ENCODE measurements at places on chromosomes 16 and 17.
A peak's percentile ranks its signal among the peaks of the same experiment; 100 is the strongest.

DNA sequence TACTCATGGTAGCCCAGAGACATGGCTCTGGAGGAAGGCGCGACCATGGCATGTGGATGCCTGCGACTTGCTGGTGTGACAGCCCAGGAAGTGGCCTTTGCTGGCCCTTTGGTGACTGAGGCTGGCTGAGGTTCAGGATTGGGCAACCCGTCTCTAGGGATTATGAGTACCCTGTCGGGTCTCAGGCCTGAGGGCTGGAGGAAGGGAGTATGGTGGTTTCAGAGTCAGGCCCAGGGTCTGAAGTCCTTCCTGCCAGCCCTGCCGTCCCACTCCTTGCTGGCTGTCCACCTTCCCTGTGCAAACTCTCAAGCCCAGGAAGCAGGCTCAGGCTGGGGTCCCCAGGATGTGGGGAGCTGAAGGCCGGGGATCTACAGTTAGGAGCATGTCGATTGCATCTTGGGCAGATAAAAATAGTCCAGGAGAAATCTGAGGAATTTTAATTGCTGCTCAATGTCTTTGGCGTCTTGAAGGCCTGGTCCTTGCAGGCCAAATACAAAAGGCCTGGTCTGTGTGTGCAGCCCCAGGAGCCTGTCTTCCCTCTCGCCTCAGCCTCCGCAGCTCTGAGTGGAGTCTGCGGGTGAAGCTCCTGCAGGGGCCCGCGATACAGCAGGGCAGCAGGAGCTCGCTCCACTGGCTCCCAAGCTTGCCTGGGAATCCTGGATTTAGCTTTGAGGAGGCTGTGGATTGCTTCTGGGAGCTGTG, 52.5 kb downstream of the NKD1 start:
- DNase-seq: no peak

DNA sequence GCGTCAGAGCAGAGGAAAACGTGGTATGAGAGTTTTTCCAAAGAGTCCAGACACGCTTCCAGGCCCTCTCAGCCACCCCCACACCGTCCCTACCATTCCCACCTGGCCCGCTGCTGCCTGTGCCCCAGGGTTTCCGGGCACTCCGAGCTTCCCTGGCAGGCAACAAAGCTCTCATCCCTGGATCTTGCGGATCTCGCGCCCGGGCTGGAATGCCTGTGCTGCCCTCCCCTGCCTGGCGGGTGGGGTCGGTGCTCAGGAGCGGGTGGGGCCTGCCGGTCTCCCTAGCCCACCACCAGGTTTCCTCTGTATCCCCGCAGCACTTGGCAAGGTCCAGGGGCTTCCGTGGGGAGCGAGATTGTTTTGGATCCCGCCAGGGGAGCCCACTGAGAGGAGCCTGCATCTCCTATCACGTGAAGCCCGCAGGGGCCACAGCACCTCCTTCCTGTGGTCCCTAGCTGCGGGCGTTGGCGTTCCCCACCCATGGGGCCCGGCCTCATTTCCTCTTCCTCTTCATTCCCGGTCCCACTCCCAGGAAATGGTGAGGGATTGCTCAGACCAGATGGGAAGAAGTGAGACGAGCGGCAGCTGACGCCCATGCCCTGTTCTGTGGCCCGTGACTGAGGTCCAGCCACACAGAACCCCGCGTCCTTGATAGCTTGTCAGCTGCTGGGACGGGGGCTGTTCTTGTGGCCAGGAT, 11.0 kb downstream of the TBC1D24 start:
- no peak for DNase-seq

DNA sequence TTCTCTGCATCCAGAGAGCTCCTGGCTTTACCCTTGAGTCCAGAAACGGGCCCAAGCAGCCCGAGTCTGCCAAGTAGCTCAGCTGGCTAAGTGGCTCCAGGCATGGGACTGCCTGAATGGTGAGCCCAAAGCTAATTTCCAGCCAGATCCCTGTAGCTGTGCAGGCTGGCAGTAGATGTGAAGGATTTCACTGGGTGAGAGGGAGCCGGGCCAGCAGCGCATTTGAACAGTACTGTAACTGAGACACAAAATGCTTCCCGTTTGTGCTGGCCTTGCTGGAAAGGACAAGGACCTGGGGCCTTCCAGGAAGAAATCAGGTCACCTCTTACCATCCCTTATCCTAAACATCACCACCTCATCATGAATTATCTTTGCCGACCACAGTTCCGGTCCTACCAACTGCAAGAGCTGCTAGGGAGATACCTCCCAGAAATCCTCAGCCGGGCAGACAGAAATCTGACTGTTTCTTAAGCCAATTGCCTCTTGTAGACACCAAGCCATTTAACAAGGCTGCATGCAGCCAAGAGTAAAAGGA, 3.7 kb downstream of the TIMP2 start:
- no peak for DNase-seq

DNA sequence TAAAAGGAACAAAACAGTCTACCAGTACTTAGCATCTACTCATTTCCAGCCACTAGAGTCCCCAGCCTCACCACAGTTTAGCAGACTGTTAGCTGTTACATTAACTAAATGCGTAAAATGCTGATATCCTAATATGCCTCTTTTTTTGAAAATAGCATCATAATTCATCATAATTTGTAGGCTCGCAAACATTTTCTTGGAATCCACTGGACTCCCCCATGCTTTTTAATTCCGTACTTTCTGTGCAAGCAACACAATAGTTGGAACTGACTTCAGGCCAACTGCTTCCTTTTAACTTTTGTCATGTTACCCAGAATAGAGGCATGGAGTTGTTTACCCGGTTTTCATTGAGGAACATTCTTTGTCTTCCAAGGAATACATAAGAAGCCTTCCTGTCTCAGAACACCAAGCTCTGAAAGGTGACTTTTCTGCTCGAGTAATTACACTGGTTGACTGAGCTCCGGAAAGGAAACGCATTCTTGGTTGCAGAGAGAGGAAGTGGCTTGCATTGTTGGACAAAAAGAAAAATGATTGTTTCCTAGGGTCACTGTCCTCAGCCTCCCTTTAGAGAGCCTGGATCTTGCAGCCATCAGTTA, 30.9 kb upstream of the SEC14L1 start:
- no peak for DNase-seq

DNA sequence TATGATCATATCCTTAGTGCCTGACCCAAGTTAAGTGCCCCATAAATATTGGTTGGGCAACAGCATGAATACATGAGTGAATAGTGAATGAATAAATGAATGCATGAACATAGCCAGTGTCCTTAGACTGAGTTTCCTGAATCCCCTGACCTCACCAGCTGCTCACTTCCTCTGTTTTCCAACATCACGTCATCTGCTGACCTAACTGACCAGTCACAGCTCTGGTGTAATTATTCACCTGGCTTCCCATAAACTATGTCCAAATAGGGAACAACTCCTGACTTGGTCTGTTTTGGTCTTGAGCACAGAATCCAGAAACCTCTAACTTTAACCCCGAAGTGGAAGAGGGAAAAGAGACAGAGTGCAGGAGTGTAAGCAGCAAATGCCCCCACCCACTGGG, 83.4 kb downstream of the ASIC2 start:
- no peak for DNase-seq

GRCh38 chr16:7161891-7162290, 170.8 kb upstream of the RBFOX1 start:
- DNase-seq: no peak

- no peak for DNase-seq
These were observed 3.3 kb upstream of the SLFN12L start for GRCh38 chr17:35540589-35541404.

- DNase-seq: peak; percentile 90
These were observed 49.8 kb upstream of the BAHCC1 start for GRCh38 chr17:81345228-81346089.

GRCh38 chr17:60901806-60902205, 224.2 kb downstream of the BCAS3 start:
- DNase-seq: no peak

DNA sequence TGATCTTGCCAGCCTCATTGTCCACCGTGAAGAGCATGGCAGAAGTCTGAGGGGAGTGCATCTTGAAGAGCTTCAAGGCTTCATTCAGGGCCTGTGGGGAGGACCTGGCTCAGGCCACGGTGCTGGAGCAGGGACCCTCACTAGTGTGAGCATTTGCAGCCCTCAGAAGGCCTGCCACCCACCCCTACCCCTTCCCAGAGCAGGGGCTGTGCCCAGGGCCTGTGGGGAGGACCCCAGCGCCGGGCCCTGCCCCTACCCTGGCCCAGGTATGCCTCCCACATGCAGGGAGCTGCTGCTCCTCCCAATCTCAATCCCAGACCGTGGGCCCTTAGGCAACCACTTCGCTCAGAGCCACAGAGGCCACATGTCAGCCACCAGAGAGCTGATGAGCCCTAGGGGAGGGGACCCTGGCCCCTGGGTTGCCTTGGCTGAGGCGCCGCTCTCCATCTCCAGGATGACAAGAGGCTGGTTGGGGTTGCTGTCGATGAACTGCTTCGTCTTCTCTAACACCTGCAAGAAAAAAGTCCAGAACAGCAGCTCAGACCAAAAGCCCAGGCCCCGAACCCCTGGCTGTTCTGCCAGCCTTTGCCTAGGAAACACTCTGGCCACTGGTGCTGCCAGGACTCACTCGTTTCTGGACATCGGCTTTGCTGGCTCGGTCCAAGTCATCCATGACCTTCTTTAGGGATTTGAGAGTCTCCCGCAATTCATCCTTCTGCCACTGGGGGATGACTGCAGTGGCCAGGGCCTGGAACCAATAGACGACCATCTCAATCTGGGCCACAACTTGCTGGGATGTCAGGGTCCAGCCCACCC, 1.8 kb upstream of the EXOSC6 start:
- no peak for DNase-seq

DNA sequence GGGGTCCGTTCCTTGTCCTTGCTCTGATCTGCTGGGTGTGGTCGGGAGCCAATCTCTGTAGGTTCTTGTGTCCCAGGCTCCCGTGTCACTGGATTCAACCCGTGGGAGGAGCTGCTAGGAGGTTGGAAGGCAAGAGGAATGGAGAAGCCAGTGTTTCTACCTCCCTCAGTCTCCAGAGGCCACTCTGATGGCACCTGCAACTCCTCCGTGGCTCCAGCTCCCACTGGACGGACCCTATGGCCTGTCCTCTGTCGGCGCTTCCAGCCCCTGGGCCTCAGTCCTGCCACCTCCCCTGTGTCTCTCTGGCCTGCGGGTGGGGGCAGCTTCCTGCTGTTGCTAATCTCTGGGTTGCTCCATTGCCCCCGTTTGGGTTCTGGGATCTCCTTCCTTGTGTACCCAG, 71.1 kb downstream of the CMIP start:
- DNase-seq: no peak

DNA sequence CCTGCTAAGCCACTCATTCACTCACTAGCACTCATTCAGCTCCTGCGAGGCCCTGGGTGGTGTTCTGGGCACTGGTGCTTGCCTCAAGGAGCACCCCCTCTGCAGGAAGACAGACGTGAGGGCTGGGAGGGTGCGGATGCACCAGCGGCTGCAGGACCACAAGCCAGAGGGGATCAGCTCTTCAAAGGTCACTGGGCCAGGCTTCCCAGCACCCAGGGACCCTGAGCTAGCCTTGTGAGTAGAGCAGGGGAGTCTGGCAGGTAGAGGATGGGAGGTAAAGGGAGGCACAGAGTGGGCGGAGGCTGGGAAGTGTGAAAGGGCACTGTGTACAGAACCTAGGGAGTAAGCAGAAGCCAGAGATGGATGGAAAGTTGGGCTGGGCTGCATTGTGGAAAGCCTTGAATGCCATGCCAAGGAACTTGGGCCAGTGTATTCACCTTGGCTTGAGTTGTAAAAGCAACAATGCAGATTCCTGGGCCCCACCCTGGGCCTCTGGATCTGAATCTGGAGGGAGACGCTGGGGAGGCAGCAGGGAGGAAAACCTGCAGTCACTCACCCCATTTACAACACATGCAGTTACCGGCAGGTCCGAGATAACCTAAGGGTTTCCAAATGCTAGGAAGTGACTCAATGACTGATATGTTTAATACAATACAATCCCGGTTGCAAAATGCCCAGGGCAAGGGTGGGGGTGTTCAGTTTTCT, 1.7 kb downstream of the IL4R start:
- no peak for DNase-seq

DNA sequence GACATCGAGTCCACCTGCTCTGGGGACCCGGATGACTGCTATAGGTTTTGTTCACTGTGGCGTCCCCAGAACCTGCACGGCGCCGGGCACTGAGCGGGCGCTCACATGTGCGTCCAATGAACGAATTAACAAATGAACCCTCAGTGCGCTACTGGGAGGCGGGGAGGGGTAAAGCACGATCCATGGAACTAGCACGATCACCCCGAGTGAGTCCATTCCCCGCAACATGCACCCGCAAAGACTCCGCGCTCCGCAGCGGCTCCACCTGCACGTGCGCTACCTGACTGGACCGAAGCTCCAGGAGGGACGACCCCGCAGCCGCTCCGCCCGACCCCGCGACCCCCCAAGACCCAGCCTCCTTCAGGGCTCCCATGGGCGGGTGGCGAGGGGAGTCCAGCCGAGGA, 491 bp downstream of the TRAP1 start:
- peak; percentile 71 for DNase-seq

- DNase-seq: no peak
These were observed 8.8 kb downstream of the GCGR start for GRCh38 chr17:81812571-81813370.

DNA sequence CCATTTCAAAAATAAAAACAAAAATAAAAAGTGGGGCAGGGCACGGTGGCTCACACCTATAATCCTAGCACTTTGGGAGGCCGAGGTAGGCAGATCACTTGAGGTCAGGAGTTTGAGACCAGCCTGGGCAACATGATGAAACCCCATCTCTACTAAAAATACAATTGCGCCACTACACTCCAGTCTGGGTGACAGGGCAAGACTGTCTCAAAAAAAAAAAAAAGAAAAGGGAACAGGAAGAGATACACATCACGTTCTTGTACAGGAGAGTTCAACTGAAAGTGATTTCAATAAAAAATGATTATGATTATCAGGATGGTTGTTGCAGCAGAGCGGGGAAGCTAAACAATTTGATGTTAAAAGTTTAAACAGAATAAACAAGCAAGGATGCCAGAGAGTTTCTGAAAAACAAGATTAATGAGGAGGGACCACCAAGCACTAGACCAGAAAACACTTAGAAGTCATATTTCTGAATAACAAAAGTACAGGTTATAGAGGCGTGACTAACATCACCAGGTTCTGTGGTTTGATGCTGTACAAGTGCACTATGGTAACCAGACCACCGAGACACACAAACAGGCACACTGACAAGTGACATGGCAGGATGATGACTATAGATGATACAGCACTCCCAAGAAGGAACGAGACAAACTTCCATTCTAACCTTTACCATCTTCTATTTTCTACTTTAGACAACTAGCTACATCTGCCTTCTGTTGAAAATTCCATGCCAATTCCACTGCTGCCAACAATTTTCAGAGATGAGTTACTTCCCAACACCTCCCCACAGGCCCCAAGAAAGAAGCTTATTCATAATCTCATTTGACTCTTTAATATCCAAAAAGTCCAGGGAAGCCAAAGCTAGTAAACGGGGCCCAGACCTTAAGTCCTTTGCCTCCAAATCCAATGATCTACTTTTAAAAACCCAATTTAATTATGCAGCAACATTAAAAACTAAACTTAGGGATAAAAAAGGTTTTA, 11.8 kb downstream of the DNAJA2 start:
- no peak for DNase-seq

GRCh38 chr17:48622857-48623256, 3.3 kb downstream of the HOXB9 start:
- no peak for DNase-seq

- peak; percentile 57 for DNase-seq
These were observed 57.3 kb downstream of the RAP1GAP2 start for GRCh38 chr17:2853283-2854142.

All from NCI-H146 (cell line).